ENCODE measurements at places on chromosomes 13 and 19.

DNA sequence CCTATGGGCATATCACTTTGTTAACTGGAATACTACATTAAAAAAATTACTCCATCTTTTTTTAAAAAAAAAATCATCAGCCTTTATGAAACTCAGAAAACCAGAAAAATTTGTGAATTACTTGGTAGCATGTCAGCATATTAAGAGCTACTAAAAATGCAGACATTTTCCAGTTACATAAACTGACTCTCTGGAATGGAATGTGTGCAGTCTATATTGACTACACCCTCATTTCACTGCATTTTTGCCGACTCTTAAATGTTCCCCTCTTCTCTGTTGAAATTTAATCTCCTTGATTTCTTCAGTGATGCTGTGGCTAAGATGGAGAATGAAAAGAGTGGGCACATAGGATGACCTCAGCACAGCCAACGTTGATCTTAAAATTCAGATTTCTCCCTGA, 393.8 kb downstream of the ITGBL1 start:
- no peak for DNase-seq

- DNase-seq, result peak; percentile 36
These were observed 1134.3 kb downstream of the SLITRK1 start for GRCh38 chr13:82747958-82748357.

- DNase-seq, result peak; percentile 24
These were observed 70.1 kb downstream of the CAB39L start for GRCh38 chr13:49373716-49374115.

GRCh38 chr13:95181586-95181985, 119.7 kb downstream of the ABCC4 start:
- no peak for DNase-seq

GRCh38 chr19:3908266-3909054, 24.4 kb upstream of the NMRK2 start:
- DNase-seq, result no peak
